ENCODE measurements at places on chromosomes 7 and 10.

DNA sequence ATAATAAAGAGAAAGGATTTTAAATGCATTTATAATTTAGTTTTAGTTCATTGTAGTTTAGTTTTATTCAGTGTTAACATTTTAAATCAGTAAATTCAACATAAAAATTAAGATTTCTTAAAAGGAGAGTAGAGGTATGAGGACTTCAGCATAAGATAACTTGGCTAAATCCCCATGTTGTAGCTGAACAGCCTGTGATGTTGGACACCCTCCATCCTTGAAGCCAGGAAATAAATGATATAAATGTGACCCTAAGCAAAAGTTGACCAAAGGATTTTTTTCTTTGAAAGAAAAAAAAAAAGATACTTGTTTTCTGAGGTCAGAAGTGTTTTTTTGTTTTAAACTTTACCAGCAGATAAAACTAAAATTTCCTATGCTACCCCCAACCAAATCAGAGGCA is 48.7 kb downstream of the GNAI1 start:
- no peak for DNase-seq

DNA sequence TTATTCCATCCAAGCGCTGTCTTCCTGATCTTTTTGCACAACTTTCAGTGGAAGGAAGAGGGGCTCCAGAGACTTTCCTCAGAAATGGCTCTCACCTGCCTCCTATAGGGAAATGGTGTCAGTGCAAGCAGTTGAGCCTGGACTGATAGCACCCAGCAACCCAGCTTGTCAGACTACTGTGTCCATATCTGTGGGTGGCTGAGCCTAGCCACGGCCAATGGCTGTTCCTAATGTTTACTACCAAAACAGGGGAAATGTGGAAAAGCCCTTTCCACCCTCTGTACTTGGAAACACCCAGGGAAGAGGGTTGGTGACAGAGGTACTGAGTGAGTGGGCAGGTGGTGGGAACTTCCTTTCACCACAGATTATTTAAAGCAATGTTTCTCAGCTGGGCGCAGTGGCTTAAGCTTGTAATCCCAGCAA is 4.3 kb upstream of the YKT6 start:
- DNase-seq: no peak

DNA sequence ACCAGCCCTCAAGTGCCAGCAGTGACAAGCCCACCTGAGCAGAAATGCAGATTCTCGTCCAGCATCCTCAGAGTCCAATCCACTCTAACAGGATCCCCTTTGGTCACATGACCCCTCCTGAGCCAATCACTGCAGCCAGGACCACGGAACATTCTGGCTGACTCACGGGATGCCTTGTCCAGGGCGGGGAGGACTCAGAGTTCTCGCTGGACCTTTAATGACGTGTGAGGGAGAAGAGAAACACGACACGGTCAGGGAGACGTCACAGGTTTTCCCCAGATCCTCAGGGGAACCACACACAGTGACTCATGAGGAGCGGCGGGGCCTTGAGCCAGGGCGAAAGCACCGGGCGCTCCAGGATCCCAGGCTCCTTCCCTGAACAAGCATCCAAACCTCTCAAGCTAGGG is 155.7 kb downstream of the PTPRN2 start:
- no peak for DNase-seq

DNA sequence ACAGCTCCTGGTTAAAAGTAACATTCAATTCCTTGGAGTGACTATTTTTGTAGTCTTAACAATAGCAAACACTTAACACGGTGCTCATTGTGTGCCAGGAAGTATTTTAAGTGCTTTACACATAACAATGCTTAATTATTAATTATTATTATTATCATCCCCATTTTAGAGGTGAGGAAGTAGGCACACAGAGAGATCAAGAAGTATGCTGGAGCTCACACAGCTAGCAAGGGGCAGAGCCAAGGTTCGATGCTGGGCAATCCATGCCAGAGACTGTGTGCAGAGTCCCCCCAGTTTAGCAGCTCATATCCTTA is 48.2 kb upstream of the SMNDC1 start:
- no peak for DNase-seq

- no peak for DNase-seq
Observed at GRCh38 chr10:97042081-97042480, 143.7 kb downstream of the SLIT1 start.
